Vein endothelial cell (primary cell): ENCODE measurements at places on chromosomes 5 and 9. TPM values are rescaled to one million over a fixed set of nuclear protein-coding genes. Genes with fewer than 3 reads are reported as not detected.

Gene TRPM6
- total RNA-seq, result 0.38 and 0.65 TPM in 2 replicates

Gene CNTFR
- not detected in 2 replicates for total RNA-seq

Gene MZB1
- total RNA-seq, result 0.19 TPM in 1 of 2 replicates, not detected in the other

Gene HRCT1
- 1.8 and 4.6 TPM in 2 replicates for total RNA-seq

Gene MUSK
- total RNA-seq, result not detected in 2 replicates

Gene ADGRV1
- under 0.01 and 0.67 TPM in 2 replicates for total RNA-seq

Gene LVRN
- total RNA-seq, result 0.10 and 0.33 TPM in 2 replicates

Gene SLC1A1
- total RNA-seq, result 20.2 and 24.5 TPM in 2 replicates

Gene ABITRAM
- 7.8 and 8.0 TPM in 2 replicates for total RNA-seq

Gene WNT8A
- total RNA-seq, result under 0.01 TPM in 1 of 2 replicates, not detected in the other
